ENCODE measurements at places on chromosomes 5 and 9. TPM values are rescaled to one million over a fixed set of nuclear protein-coding genes. Genes with fewer than 3 reads are reported as not detected.

The FBP2 gene
- total RNA-seq: not detected

The NTNG2 gene
- 8.1 TPM for total RNA-seq

The GBGT1 gene
- total RNA-seq: 31.8 TPM

The PCDHA4 gene
- total RNA-seq: 20.9 TPM

The DND1 gene
- total RNA-seq: 3.3 TPM

The NOTCH1 gene
- total RNA-seq: 104 TPM

- H3K4me3 ChIP-seq: no peak overlapping the region
- peaks cover 9% of the 10 kb centered on the region for H3K4me1 ChIP-seq
- no peak for DNase-seq
- no peaks in the 10 kb centered on the region for H3K36me3 ChIP-seq
Observed at GRCh38 chr9:71025201-71025600, 96.2 kb downstream of the TRPM3 start.

DNA sequence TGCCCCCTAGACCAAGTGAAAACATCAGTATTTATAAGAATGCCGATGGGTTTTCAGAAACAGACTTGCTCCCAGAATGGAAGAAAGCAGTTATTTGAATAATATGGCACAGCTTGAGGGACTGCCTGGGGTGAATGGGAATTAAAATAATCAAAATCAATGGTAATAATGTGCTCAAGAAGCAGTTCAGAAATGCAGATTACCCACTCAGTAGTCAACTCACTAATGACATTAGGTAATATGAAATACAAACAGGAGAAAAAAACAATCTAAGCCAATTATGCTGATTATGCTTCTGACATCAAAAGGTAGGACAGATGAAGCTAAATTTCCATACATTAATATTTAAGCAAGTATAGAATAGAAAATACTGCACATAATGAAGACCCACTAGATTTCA, 179.3 kb downstream of the ENC1 start:
- no peak overlapping the region for H3K4me3 ChIP-seq
- H3K27me3 ChIP-seq: no peaks in the 10 kb centered on the region
- no peak for DNase-seq
- H3K27ac ChIP-seq: no peak overlapping the region

- peaks cover 33% of the 10 kb centered on the region for H3K27me3 ChIP-seq
- H3K4me3 ChIP-seq: peak within 1 kb of the TSS; percentile 57
- peaks cover 29% of the 10 kb centered on the region for H3K4me1 ChIP-seq
- H3K27ac ChIP-seq: no peak within 1 kb of the TSS
- peak; percentile 45 for DNase-seq
Observed at GRCh38 chr9:33446946-33447798, at the start of gene AQP3. Gene AQP3 (minus strand): TSS chr9:33447593. CDS start chr9:33447530, 63 bp downstream.

DNA sequence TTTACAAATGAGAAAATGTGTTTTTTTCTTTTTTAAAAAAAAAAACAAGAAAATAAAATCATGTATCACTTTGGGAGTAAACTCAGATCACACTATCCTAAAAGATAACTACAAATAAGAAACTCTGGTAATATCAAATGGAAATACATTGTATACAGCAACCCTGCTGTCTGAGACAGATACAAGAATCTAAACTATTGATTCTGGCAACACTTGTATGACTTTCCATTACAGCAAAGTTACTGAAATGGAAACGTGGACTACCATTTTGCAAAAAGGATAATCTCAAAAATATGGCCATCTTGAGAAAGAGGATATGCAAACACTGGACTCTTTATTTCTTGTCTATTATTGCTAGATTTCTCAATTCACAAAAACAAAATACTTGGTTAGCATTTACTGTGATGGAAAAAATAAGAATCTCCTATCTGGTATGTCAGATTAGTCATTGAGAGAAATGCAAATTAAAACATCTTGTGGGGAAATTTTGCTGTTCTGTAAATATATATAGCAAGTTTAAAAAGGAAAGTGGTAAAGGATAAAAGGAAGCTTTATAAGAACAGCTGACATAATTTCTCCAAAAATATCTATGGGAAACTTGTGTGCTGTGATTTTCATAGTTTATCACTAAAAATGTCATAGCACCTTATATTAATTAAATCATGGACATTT, 112.9 kb upstream of the FER start:
- no peaks in the 10 kb centered on the region for H3K36me3 ChIP-seq
- peaks cover 5% of the 10 kb centered on the region for H3K4me1 ChIP-seq
- no peak overlapping the region for H3K27ac ChIP-seq
- H3K4me3 ChIP-seq: no peak overlapping the region

DNA sequence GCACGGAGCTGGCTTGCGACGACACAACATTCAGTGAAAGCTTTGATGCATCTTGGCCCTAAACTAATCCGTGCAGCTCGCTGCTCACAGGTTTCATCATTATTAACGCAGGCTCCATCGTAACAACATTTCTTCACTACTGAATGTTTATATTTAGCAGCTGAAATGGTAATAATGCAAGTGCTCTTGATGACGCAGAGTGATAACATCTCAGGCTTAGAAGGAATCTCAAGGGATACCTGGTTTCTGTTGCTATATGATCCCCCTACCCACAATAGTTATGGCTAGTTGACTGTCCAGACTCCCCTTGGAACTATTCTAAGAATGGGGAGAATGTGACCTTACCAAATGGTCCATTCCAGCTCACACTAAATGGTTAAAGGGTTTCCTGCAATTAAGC, 36.2 kb downstream of the C5 start:
- no peaks in the 10 kb centered on the region for H3K27me3 ChIP-seq
- H3K4me3 ChIP-seq: no peak overlapping the region
- no peak for DNase-seq
- no peak overlapping the region for H3K27ac ChIP-seq
- peaks cover 6% of the 10 kb centered on the region for H3K4me1 ChIP-seq

GRCh38 chr5:137665678-137666460, 70.0 kb downstream of the KLHL3 start:
- H3K36me3 ChIP-seq: peaks cover 6% of the 10 kb centered on the region
- no peaks in the 10 kb centered on the region for H3K27me3 ChIP-seq
- no peak overlapping the region for H3K27ac ChIP-seq
- peaks cover 3% of the 10 kb centered on the region for H3K4me1 ChIP-seq
- no peak overlapping the region for H3K4me3 ChIP-seq

DNA sequence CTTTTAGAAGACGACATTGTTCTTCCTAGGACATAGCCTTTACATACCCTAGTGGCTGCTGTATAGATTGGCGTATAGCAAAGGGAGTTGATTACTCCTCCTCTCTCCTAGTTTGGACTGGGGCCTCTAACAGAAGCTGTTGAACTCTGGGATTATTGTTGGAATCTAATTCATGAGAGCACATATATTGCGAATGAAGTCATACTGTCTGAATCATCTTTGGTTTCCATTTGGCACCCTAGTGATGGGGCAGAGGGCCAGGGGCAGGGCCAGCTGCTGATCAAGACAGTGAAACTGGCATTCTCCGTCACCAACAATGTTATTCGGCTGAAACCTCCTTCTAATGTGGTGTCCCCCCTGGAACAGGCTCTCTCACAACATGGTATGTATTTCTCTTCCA, 40.3 kb downstream of the NUP188 start:
- no peaks in the 10 kb centered on the region for H3K4me1 ChIP-seq
- DNase-seq: no peak
- H3K36me3 ChIP-seq: peaks cover 40% of the 10 kb centered on the region
- H3K27me3 ChIP-seq: no peaks in the 10 kb centered on the region
- no peak overlapping the region for H3K27ac ChIP-seq
- H3K4me3 ChIP-seq: no peak overlapping the region

DNA sequence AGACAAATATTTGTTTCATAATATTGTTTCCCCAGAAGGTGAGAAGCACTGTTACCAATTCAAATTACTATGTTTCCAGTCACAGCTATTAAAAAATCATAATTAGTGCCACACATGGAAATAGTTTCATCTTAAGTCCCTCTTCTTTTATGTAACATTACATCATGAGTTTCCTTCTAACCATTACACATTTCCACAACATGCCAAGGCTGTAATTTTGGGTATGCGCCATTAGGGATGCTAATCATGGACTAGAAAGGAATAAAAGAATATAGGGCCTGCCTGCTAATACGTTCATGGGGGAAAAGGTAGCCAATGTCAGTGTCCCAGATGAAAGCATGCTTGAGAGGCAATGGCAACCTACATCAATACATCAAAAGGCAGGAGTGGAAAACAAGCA, 142.5 kb upstream of the LPAR1 start:
- peaks cover 4% of the 10 kb centered on the region for H3K27me3 ChIP-seq
- H3K4me1 ChIP-seq: peaks cover 8% of the 10 kb centered on the region
- H3K4me3 ChIP-seq: no peak overlapping the region

DNA sequence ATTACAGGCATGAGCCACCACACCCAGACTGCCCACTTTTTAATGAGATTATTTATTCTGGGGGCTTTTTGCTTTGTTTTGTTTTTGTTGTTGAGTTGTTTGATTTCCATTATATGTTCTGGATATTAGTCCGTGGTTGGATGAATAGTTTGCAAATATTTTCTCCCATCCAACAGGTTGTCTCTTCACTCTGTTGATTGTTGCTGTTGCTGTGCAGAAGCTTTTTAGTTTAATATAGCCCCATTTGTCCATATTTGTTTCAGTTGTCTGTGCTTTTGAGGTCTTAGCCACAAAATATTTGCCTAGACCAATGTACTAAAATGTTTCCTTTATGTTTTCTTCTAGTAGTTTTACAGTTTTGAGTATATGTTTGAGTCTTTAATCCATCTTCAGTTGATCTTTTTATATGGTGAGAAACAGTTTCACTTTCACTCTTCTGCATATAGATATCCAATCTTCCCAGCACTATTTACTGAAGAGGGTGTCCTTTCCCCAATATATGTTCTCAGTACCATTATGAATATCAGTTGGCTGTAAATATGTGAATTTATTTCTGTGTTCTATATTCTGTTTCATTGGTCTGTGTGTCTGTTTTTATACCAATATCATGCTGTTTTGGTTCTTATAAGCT, 30.2 kb upstream of the TBCA start:
- H3K4me1 ChIP-seq: no peaks in the 10 kb centered on the region
- no peak overlapping the region for H3K4me3 ChIP-seq
- H3K27ac ChIP-seq: no peak overlapping the region
- no peaks in the 10 kb centered on the region for H3K36me3 ChIP-seq
- DNase-seq: no peak

- H3K27ac ChIP-seq: no peak overlapping the region
- DNase-seq: no peak
- no peaks in the 10 kb centered on the region for H3K27me3 ChIP-seq
- H3K4me3 ChIP-seq: no peak overlapping the region
Observed at GRCh38 chr5:10536931-10537579, 26.8 kb upstream of the ANKRD33B start.

DNA sequence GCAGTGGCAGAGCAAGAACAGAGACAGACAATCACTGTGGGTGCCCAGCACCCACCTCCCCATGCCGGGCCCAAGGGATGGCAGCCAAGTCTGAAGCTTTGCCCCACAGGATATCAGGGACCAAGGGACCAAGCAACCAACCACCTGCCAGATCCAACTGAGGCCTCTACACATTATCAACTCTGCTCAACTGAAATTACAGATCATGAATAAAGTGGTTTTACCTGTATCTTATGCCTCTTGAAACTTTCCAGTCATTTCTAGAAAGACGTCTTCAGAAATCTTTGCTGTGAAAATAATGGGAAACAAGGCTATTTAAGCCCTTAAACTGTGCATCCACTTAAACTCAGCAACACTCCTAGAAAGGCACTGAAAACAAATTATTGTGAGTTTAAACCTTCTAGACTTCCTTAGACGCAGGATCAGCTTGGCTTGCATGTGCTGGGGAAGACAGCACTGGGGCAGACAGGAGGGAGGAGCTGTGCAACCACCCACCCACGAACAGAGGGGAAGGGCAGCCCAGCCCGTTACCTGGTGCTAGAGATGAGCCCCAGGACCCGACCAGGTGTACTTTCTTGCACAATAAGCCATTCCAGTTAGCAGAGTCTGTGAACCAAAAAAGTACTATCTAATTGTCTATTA, 80.0 kb downstream of the SEMA4D start:
- H3K27me3 ChIP-seq: no peaks in the 10 kb centered on the region
- no peak for DNase-seq
- peaks cover 10% of the 10 kb centered on the region for H3K4me1 ChIP-seq
- no peak overlapping the region for H3K27ac ChIP-seq
- H3K36me3 ChIP-seq: peaks cover 4% of the 10 kb centered on the region

- H3K36me3 ChIP-seq: peaks cover 5% of the 10 kb centered on the region
- peak overlapping the region; percentile 80 for H3K4me3 ChIP-seq
- H3K27ac ChIP-seq: peak overlapping the region; percentile 64
- H3K27me3 ChIP-seq: peaks cover 30% of the 10 kb centered on the region
- no peak for DNase-seq
Observed at GRCh38 chr5:76819851-76820525, 1.2 kb downstream of the F2RL1 start.

GRCh38 chr9:98220911-98221310, 28.5 kb upstream of the CORO2A start:
- no peak overlapping the region for H3K4me3 ChIP-seq
- H3K27me3 ChIP-seq: no peaks in the 10 kb centered on the region
- no peak overlapping the region for H3K27ac ChIP-seq
- H3K36me3 ChIP-seq: no peaks in the 10 kb centered on the region
- peaks cover 19% of the 10 kb centered on the region for H3K4me1 ChIP-seq

GRCh38 chr5:162209005-162209605, 141.5 kb downstream of the GABRG2 start:
- H3K36me3 ChIP-seq: no peaks in the 10 kb centered on the region
- H3K4me3 ChIP-seq: no peak overlapping the region
- peaks cover 14% of the 10 kb centered on the region for H3K27me3 ChIP-seq
- no peaks in the 10 kb centered on the region for H3K4me1 ChIP-seq
- no peak for DNase-seq

DNA sequence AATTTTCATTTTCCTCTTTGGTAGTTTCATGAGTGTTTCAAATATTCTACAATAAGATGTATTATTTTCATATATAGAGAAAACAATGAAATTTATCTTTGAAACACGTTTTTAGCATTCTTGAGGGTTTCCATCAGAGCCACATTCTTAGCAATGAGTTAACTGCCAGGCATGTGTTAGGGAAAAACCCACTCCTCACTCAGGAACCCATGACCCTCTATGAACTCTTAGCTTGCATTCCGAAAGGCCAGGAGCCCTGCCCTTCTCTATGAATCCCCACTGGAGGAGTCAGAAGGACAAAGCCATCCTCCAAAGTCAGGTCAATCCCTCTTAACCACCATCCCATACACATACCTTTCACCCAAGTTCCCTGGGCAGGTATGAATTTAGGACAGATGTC, 57.5 kb downstream of the ADAMTS12 start:
- H3K27ac ChIP-seq: no peak overlapping the region
- no peak for DNase-seq
- H3K36me3 ChIP-seq: no peaks in the 10 kb centered on the region
- no peak overlapping the region for H3K4me3 ChIP-seq

DNA sequence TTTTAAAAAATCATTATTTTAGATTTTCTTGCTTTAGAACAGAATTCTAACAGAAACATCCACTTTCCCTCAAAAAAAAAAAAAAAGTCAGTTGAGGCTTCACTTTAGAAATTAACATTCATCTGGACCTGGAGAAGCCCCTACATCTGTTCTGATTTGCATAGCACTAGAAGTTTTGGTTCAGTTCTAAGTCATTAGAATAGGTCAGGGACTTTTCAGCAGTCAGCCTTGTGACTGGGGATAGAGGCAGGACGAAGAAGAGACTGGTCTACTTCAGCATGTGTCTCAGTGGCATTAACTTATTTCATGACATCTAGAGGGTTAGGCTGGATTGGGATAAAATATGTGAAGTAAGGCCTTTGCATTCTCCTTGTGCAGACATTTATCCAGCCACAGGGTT, 215.8 kb upstream of the DAB2 start:
- no peaks in the 10 kb centered on the region for H3K27me3 ChIP-seq
- no peaks in the 10 kb centered on the region for H3K36me3 ChIP-seq
- no peak overlapping the region for H3K4me3 ChIP-seq
- H3K27ac ChIP-seq: no peak overlapping the region
- no peak for DNase-seq
- peaks cover 9% of the 10 kb centered on the region for H3K4me1 ChIP-seq

Data from mesothelial cell of epicardium (in vitro differentiated cells).